Stimulated activated CD8-positive, alpha-beta memory T cell treated with anti-CD3 and anti-CD28 coated beads, Interleukin-2, amount 100 ng/mL, for 1 hour (primary cell): ENCODE measurements at places on chromosomes 3 and 15.

DNA sequence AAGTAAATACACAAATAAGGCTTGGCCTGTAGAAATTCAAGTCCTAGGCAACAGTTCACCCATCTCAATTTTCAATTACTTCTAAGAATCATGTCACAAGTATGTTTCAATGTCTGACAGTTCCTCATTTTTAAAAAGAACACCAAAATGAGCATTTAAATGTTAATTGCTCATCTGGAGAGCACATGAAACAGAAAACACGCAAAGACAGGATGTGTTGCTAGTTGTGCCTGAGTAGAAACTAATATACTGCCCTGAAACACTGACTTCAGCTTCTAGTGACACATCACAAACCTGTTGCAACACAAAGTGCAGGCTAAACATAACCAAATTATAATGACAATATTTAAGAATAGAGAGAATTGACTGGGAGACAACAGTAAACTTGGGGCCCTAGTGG is 167.3 kb upstream of the THBS1 start:
- DNase-seq, result no peak

DNA sequence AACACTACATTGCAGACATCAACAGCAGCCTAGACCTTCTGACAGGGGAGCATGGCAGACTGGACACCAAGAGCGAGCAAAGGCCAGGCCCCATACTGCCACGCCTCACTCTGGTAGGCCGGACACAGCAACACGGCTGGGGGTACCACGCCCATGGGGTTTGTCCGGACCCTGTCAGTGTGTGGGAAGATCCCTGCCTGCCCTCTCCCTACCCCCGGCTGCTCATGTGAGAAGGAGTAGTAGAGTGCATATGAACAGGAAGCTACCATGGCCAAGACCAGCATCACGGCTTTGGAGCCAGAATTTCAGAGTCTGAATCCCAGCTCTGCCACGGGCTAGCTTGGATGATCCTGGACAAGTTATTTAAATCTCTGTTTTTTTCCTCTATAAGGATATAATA is 27.9 kb downstream of the ALDH1L1 start:
- DNase-seq, result no peak

DNA sequence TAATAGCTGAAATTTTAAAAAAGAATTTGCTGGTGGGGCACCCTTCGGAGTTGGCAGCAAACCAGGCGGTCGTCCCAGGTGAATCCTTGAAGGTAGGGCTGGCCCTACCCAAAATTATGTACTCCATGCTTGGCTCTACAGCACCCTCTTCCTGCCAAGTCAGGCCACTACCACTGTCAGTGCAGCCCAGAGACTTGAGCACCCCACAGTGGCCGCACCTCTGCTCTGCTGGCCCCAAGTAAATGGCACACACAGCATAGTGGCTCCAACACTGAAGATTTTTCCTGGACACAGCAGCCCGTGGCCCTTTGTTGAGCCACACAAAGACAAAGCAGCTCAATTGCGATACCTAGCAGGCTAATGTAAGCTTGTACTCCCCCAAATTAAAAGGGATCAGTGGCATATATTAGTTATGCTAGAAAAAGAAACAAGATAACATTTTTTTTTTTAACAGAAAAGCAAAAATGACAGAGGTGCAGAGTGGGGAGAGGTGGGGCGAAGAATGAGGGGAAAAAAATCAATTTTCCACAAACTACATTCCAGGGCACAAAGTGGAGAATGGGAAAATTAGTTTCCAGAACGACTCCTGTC is 250.5 kb downstream of the UACA start:
- DNase-seq, result no peak

DNA sequence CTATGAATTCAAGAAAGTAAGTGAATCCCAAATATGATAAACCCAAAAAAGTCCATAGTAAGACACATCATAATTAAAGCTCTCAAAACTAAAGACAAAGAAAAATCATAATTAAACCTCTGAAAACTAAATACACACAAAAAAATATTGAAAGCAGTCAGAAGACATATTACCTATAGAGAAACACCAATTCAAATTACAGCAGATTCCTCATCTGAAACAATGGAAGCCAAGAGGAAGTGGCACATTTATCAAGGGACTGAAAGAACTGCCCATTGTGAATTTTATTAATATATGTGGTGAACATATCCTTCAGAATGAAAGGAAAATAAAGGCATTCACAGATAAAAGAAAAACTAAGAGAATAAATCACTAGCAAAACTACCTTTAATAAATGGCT is 128.2 kb downstream of the SCAPER start:
- DNase-seq, result no peak

GRCh38 chr3:129614927-129615363 is 8.5 kb upstream of the PLXND1 start:
- no peak for DNase-seq

GRCh38 chr15:25932696-25933095 is 69.6 kb upstream of the ATP10A start:
- no peak for DNase-seq

- DNase-seq, result no peak
Observed at GRCh38 chr3:160099834-160100233, 111.2 kb downstream of the IL12A start.

- DNase-seq, result no peak
Observed at GRCh38 chr3:81544385-81544784, 217.1 kb downstream of the GBE1 start.
